ENCODE measurements at places on chromosomes 3 and 15.

- DNase-seq: no peak
These were observed 332.1 kb downstream of the ROBO2 start for GRCh38 chr3:77372018-77372417.

- DNase-seq: no peak
These were observed 17.3 kb upstream of the STAC start for GRCh38 chr3:36362973-36363372.

DNA sequence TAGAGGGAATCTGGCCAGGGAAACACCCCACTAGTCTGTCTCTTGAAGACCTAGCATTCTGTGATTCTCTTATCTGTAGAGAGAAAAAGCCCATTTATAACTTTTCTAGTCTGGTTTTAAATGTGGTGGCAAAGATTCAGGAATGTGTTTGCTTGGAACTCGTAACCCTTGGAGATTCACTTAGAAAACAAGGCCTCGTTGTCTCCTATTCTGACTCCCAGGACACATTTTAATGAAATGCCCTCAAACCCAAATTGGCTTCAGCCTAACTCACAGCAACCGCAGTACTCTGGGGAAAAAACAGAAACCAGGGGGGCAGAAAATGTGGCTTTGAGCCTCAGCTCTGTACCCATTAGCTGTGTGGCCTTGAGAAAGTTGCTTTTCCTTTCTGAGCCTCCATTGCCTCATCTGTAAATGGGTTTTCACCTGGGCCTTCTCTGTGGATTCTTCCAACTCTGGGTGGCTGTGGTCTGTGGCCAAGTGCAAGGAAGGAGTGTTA lies 36.5 kb downstream of the RPLP1 start:
- DNase-seq: no peak

DNA sequence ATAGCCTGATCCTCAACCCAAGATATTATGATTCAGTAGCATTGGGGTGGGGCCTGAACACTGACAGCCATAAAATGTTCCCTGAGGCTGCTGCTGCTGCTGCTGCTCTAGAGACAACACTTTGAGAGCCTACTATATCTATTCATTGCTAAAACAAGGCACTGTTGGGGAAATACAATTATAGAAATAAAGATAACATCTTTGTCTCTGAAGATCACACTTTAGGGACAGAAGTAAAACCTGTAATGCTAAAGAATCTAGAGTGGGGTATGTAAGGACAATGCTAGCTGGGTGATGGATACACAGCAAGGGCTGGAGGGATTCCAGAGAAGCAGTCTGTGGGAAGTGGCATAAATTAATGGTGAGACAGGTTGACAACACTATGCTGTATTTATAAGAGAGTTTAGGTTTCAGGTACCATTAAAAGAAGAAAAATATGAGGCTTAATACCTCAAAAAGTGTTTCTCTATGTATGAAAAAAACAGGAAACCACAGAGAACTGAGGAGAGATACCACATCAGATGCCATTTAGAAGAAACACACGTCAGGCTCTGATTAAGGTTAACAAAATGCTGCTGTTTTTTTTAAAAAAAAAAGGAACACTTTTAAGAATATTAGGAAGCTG lies 115.9 kb downstream of the CBLB start:
- DNase-seq: no peak

DNA sequence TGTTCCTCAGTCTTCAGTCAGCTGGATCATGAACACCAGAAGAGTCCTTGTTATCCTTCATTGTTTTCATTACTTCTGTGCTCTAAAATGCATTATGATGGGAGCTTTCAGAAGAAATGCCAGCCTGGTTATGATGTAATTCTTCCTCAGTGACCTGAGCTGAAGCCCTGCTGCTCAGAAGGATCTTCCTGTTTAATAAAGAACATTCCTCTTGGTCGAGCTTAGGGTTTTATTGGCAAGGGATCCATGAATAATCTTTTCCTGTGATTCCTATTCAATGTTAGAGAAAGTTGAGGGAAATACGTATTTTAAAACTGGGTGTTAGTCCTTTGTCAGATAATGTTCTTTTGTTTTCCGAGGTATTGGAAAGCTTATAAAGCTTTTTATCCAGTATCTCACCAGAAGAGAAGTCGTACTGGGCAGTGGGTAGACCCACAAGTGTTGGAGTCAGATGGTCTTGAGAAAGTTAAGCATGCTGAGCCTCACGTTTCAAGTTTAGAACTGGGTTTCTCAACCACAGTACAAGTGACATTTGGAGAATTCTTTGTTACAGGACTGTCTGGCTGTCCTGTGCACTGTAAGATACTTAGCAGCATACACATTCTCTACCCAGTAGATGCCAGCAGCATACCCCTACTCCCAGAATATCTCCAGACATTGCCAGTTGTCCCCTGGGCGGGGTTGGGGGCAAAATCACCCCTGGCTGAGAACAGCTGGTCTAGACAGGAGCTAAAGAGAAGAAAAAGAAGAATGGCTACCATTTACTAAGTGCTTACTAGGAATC lies 212.3 kb upstream of the BHLHE40 start:
- no peak for DNase-seq

- no peak for DNase-seq
These were observed 47.6 kb downstream of the OSTN start for GRCh38 chr3:191246630-191247029.

GRCh38 chr3:88957711-88958439 lies 149.5 kb upstream of the EPHA3 start:
- DNase-seq: no peak

DNA sequence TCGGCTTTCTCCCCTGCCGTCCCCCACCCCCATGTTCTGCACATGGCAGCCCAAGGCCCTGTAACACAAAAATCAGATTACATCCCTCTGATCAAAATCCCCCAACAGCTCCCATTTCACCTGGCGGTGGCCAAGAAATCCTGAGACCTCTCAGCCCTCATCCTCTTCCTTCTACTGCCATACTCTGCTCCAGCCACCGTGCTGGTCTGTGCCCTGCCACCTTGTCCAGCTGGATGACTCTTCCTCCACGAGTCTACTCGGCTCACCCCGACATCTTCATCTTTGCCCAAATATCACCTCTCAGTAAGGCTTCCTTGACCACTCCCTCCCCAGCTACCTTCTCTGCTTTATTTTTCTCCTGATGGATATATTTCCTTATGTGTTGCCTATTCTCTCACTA lies 3.1 kb downstream of the CCDC51 start:
- no peak for DNase-seq

GRCh38 chr15:90222547-90222946 lies 11.2 kb downstream of the CIB1 start:
- DNase-seq: no peak

DNA sequence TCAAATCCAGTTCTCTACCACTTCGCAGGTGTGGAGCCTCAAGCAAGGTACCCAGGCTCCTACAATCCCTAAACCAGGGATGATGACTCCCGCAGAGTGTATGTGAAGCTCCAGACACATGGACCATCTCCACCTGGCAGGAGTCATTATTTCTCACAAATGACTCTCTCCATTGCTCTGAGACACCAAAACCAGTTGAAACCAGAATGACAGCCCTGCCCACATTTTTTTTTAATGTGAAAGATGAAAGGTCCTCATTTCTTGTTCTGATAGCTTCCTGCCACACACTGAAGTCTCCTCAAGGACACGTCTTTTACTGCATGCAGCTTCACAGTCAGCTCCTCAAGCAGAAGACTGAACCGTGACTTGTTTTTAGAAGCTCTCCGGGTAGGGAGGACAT lies 61.4 kb upstream of the ZBTB38 start:
- no peak for DNase-seq

Measured in NCI-H1105 (cell line).